Activated CD4-positive, alpha-beta T cell treated with anti-CD3 and anti-CD28 coated beads for 36 hours (primary cell): ENCODE measurements at places on chromosomes 1 and 21. TPM values are rescaled to one million over a fixed set of nuclear protein-coding genes. Genes with fewer than 3 reads are reported as not detected.
A peak's percentile ranks its signal among the peaks of the same experiment; 100 is the strongest.

CLCNKA gene
- not detected for total RNA-seq

DNA sequence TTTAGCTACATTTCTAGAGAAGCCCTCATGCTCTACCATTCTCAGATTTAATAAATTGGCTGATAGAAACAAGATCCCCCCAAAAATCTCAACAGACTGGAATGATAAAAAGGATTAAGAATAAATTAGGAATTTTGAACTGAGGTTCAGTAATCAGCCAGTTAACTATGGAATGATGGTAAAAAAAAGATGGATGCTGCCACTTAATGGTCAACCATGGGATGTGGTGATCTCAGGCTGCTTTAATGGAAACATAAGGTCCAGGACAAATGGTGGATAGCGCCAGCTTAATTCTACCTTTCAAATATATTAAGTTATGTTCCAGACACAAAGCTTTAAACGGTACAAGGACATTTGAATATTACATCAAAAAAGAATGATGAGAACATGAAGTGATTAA, 49.9 kb downstream of the CCN1 start:
- no peak overlapping the region for H3K4me3 ChIP-seq
- no peaks in the 10 kb centered on the region for H3K27me3 ChIP-seq

DNA sequence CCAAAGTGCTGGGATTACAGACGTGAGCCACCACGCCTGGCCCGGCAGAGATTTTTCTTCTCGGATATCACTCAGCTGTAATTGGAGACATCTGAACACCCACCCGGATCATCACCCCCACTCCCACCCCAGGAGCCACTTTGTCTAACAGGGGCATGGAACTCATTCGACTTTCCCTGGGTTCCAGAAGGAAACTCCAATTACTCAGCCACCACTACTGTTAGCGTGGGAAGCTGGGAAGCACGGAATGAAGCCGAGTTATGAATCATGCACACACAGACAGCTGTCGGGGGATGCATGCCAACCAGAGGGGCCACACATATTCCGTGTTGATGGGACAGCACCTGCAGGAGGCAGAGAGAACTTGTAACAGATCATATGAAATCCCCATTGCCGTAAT, 85.2 kb downstream of the HLCS start:
- H3K4me3 ChIP-seq = no peak overlapping the region
- DNase-seq = no peak
- no peak overlapping the region for H3K27ac ChIP-seq
- no peaks in the 10 kb centered on the region for H3K4me1 ChIP-seq
- H3K36me3 ChIP-seq = peaks cover 44% of the 10 kb centered on the region

GRCh38 chr1:163186862-163187261, 15.9 kb downstream of the RGS5 start:
- peaks cover 3% of the 10 kb centered on the region for H3K27me3 ChIP-seq
- no peaks in the 10 kb centered on the region for H3K36me3 ChIP-seq
- no peaks in the 10 kb centered on the region for H3K4me1 ChIP-seq

DNA sequence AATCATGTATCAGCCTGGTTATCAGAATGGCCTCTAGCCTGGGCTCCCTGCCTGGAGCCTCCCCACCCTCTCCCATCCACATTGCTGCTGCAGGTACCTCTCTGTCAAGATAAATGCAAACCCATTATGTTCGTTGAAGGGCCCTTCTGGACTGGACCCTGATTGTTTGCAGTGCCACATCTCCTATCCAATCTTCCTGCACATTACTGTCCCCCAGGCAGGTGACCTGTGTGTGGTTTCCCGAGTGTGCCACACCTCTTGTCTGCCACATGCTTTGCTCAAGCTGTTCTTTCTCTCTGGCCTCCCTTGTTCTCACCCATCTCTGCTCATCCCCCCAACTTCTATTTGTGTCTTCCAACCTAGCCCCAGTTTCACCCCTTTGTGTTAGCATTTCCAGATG, 32.4 kb downstream of the IER5 start:
- H3K27me3 ChIP-seq = no peaks in the 10 kb centered on the region
- DNase-seq = no peak
- H3K27ac ChIP-seq = no peak overlapping the region
- H3K36me3 ChIP-seq = no peaks in the 10 kb centered on the region
- H3K4me3 ChIP-seq = no peak overlapping the region
- H3K4me1 ChIP-seq = peaks cover 4% of the 10 kb centered on the region

SKI gene
- total RNA-seq = 28.7 TPM

DNA sequence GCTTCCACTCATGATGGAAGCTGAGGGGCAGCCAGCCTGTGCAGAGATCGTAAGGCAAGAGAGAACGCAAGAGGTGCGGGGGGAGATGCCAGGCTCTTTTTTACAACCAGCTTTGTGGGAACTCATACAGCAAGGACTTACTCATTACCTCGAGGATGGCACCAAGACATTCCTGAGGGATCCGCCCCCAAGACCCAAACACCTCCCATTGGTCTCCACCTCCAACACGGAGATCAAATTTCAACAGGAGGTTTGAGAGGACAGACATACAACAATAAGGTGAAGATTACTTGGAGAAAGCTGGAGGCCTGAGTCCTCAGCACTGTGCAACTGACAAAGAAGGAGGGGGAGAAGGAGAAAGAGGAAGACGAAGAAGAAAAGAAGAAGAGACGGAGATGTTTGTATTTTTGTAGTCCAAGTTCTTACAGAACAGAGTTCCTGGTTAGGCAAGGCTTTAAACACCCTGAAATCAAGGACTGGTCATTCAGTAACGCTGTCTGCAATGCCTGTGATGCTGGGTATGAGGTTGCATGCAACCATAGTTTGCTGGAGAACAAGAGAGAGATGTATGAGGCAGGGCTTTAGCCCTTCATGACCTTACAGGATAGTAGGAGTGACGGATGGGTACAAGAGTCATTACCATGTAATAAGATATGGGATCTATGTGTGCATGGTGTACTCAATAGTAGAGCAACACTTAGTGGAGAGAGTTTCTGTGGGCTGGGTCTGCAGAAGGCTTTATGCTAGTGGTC, 19.7 kb upstream of the GALNT2 start:
- no peak overlapping the region for H3K27ac ChIP-seq
- peaks cover 16% of the 10 kb centered on the region for H3K27me3 ChIP-seq
- no peaks in the 10 kb centered on the region for H3K36me3 ChIP-seq
- DNase-seq = no peak

DNA sequence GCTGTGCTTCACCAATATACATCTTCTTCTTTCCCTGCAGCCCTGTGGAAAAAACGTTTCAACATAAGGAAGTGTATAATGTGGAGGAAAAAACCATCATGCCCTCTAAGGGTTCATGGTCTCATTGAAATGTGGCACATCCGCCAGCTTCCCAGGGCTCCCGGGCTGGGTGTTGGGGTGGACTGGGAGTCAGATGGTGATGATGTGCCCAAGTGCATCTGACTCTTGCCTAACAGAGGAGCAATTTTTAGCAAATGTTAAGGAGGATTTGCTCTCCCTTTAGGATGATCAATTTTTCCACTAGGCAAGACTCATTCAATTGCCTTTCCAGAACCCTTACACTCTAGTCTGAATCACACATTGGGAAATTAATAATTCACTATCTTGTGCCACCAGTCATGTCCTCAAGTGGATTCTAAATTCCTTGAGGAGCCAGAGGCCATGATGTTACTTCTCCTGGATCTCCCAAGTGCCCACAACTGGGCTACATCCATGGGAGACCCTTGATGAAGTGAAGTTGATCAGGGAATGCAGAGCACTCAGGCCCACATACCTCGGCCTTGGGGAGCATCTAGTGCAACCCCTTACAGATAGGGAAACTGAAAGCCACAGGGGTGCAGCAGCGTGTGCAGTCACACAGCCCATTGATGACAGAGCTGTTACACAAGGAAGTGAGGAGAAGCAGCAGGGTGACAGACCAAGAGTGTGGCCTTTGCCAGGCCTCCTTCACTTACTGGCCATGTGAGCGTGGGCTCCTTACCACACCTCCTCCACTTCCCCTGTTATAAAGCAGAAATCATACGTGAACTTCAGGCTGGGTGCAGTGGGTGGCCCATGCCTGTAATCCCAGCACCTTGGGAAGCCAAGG, 100.0 kb upstream of the SLC44A3 start:
- DNase-seq = peak; percentile 35
- H3K27me3 ChIP-seq = peaks cover 2% of the 10 kb centered on the region
- H3K36me3 ChIP-seq = no peaks in the 10 kb centered on the region
- H3K4me1 ChIP-seq = no peaks in the 10 kb centered on the region
- H3K27ac ChIP-seq = no peak overlapping the region

- peaks cover 24% of the 10 kb centered on the region for H3K36me3 ChIP-seq
- H3K4me3 ChIP-seq = peak overlapping the region; percentile 97
- no peaks in the 10 kb centered on the region for H3K27me3 ChIP-seq
- H3K4me1 ChIP-seq = peaks cover 23% of the 10 kb centered on the region
These were observed 615 bp upstream of the MRPS15 start for GRCh38 chr1:36464605-36465393.

DNA sequence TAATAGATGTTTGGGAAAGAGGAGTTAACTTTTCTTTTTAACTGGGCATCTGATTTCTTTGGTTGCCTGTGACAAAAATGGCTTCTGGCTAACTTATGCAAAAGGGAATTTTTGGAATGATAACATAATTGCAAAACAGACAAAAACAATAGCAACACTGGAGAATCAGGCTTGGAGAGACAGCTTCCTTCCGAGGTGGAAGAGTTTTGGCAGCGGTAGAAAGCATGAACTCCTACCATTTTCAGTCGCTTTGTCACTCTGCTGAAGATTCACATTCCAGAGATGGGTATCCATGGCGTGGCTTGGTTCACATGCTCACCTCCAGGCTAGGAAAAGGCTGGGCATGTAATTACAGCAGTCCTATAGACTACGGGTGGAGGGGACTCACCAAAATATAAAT, 17.2 kb upstream of the FGGY start:
- peaks cover 4% of the 10 kb centered on the region for H3K4me1 ChIP-seq
- H3K4me3 ChIP-seq = no peak overlapping the region
- no peaks in the 10 kb centered on the region for H3K36me3 ChIP-seq

PRMT6 gene
- 15.4 TPM for total RNA-seq

DNA sequence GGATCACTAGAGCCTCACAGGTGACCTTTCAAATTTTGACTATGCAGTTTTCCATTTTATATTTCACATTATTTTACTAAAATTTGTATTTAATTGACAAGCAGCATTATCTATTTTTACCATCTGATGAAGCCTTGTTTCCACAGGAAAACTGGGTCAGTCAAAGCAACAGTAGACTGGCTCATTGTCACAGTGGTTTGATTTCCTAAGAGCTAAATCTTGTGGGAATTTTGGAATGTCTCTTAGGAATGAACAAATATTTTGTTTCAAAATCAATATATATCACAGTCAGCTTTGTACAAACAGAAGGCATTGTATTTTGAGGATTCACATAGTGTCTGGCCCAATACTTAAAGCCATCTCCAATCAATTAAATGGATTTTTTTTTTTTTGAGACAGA, 152.6 kb upstream of the RNPC3 start:
- no peaks in the 10 kb centered on the region for H3K36me3 ChIP-seq
- H3K27me3 ChIP-seq = peaks cover 2% of the 10 kb centered on the region
- no peaks in the 10 kb centered on the region for H3K4me1 ChIP-seq
- no peak overlapping the region for H3K4me3 ChIP-seq
- DNase-seq = no peak
- H3K27ac ChIP-seq = no peak overlapping the region

NCSTN gene
- 51.5 TPM for total RNA-seq

MTARC2 gene
- total RNA-seq = not detected

DNA sequence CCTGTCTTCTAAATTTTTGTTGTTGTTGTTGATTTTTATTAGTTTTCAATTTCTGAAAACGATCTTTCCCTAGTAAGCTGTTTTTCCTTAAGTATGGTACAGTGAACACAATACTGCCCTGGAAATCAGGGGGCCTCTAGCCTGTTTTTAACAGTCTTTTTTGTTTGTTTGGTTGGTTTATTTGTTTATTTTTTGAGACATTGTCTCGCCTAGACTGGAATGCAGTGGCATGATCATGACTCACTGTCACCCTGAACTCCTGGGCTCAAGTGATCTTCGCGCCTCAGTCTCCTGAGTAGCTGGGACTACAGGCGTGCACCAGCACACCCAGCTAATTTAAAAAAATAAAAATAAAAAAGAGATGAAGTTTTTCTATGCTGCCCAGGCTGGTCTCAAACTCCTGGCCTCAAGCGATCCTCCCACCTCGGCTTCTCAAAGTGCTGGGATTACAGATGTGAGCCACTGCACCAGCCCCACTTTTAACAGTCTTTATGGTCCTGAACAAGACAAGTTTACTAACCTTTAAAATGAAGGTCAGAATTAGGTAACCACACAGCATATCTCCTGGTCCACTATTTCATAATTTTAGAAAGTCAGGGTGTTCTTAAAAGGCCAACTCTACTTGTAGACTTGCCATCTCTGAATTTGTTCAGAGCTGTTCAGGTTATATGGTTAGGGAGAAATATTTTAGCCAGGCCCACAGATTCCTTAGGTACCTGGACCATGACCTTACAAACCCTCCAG, 35.4 kb downstream of the TBCE start:
- H3K27ac ChIP-seq = no peak overlapping the region
- no peak overlapping the region for H3K4me3 ChIP-seq
- peaks cover 7% of the 10 kb centered on the region for H3K36me3 ChIP-seq

- no peaks in the 10 kb centered on the region for H3K27me3 ChIP-seq
- DNase-seq = no peak
- no peak overlapping the region for H3K4me3 ChIP-seq
- H3K4me1 ChIP-seq = no peaks in the 10 kb centered on the region
- no peak overlapping the region for H3K27ac ChIP-seq
These were observed 65.5 kb upstream of the DPYD start for GRCh38 chr1:97986041-97987005.

- no peaks in the 10 kb centered on the region for H3K27me3 ChIP-seq
- H3K4me3 ChIP-seq = no peak overlapping the region
- peaks cover 24% of the 10 kb centered on the region for H3K4me1 ChIP-seq
- no peak for DNase-seq
These were observed 76.0 kb downstream of the STUM start for GRCh38 chr1:226624526-226624925.

EFNA3 gene
- 6.9 TPM for total RNA-seq

TMEM167B gene
- total RNA-seq = 28.4 TPM

NHLH1 gene
- total RNA-seq = 0.32 TPM

DNA sequence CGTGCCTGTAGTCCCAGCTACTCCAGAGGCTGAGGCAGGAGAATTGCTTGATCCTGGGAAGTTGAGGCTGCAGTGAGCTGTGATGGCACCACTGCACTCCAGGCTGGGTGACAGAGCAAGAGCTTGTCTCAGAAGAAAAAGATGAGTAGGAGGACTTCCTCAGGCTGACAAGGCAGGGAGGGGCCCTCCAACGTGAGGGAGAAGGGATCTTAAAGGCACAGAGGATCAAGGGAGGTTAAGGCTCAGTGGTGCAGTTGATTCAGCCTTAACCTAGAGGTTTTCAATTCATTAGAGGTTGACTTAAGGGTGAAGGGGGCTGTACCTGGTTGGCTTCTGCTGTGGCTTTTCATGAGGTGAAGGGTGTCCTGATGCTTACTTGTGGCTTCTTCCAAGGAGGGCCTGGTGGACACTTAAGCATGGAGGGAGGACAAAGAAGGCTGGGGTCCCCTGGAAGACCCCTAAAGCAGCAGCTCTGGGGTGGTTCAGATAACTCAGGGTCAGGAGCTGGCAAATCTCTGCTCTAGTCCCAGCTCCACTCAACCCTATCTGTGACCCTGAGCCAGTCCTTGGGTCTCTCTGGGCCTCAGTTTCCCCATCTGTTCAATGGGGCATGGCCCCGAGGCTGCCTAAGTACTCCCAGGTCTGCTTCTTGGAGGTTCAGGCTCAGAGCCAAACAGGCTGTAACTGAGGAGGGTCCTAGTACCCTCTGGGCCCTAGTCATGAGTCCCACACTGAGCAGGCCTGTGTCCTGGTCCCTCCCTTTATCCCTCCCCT, 6.3 kb downstream of the EXTL1 start:
- H3K4me3 ChIP-seq = no peak overlapping the region
- H3K27me3 ChIP-seq = no peaks in the 10 kb centered on the region
- no peaks in the 10 kb centered on the region for H3K36me3 ChIP-seq
- no peak overlapping the region for H3K27ac ChIP-seq
- peak; percentile 42 for DNase-seq
